Ascending aorta (tissue), 2 donors: ENCODE measurements at places on chromosomes 7 and 10. TPM values are rescaled to one million over a fixed set of nuclear protein-coding genes. Genes with fewer than 3 reads are reported as not detected.

DNA sequence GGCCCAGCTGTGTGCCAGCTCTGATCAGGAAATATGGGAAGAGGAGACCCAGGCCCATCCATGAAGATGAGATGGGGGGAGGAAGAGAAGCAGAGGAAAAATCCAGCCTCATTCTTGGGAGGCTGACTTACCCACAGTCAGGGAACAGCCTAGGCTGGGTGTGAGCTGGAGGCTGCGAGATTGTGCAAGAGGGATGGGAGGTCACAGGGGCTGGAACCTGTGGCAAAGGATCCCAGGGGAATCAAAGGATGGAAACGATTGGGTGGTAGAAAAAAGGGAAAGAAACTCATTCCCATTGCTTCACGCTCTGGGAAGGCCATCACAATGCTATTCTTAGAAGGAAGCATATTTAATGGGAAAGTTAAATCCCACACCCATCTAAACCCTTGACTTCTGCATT, 26.7 kb upstream of the CRHR2 start:
- H3K27me3 ChIP-seq: no peaks in the 10 kb centered on the region
- H3K27ac ChIP-seq: no peak overlapping the region
- no peaks in the 10 kb centered on the region for H3K36me3 ChIP-seq
- no peak for DNase-seq
- no peak overlapping the region for H3K4me3 ChIP-seq
- H3K4me1 ChIP-seq: no peaks in the 10 kb centered on the region

- H3K4me1 ChIP-seq: no peaks in the 10 kb centered on the region
- no peaks in the 10 kb centered on the region for H3K27me3 ChIP-seq
- H3K4me3 ChIP-seq: no peak overlapping the region
- no peak for DNase-seq
Measured at GRCh38 chr7:130024390-130024789, 26.8 kb downstream of the ZC3HC1 start.

The ATRNL1 gene
- 15.4 TPM for total RNA-seq

The CFAP70 gene
- not detected for total RNA-seq
